ENCODE measurements at places on chromosomes 13 and 19. TPM values are rescaled to one million over a fixed set of nuclear protein-coding genes. Genes with fewer than 3 reads are reported as not detected.

- no peak for DNase-seq
- peaks cover 31% of the 10 kb centered on the region for H3K4me1 ChIP-seq
- H3K36me3 ChIP-seq: no peaks in the 10 kb centered on the region
Measured at GRCh38 chr19:35135389-35135909, 590 bp upstream of the LGI4 start.

The CPB2 gene
- not detected for total RNA-seq

DNA sequence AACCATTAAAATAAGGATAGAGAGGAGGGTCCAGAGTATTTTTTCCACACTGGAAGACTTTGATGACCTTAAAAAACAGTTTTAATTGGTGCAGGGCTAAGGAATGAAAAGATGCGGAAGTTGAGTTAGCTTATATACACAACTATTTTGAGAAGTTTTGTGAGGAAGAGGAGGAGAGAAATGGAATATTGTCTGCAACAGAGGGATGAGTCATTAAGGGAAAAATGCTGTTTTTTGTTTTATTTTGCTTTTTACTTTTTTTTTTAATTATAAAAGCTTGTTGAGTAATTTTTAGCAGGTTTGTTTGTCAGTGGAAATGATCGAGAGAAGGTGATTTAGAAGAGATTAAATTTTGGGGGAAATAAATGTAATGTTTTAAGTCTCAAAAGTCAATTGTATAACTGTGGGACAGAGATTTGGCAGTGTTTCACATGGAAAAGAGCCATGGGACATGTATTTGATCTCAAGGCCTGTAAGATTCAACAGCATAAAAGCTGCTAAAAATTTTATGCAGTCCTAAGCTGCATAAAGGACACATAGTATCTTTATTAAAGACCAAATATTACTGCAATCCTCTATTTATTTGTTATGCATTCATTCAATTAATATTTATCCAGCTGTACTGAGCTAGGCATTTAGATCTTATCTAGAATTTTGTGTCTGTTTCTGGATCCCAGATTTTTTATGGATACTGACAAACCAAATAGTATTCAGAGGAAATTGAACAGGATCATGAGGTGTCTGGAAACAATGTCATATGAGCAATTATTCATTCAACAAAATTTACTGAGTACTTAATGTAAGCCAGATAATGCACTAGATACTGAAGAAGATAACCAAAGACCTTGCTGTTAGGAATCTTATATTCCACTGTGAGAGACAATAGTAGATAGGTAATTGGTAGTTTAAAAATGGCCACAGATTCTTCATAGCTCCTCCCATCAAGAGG, 72.7 kb downstream of the DNAJC15 start:
- H3K27me3 ChIP-seq: no peaks in the 10 kb centered on the region
- H3K36me3 ChIP-seq: peaks cover 9% of the 10 kb centered on the region
- H3K4me1 ChIP-seq: peaks cover 17% of the 10 kb centered on the region
- H3K27ac ChIP-seq: peak overlapping the region; percentile 24

GRCh38 chr19:44850641-44851109, 4.6 kb downstream of the NECTIN2 start:
- no peak overlapping the region for H3K4me3 ChIP-seq
- H3K36me3 ChIP-seq: peaks cover 5% of the 10 kb centered on the region
- peaks cover 39% of the 10 kb centered on the region for H3K4me1 ChIP-seq
- no peak for DNase-seq
- no peak overlapping the region for H3K27ac ChIP-seq

The SCN1B gene
- 5.7 TPM for total RNA-seq

The DDA1 gene
- 63.9 TPM for total RNA-seq

GRCh38 chr13:53642306-53642705, 613.7 kb downstream of the OLFM4 start:
- no peak overlapping the region for H3K4me3 ChIP-seq
- no peaks in the 10 kb centered on the region for H3K36me3 ChIP-seq
- no peak for DNase-seq
- H3K27ac ChIP-seq: no peak overlapping the region

- peaks cover 45% of the 10 kb centered on the region for H3K4me1 ChIP-seq
- peak overlapping the region; percentile 99 for H3K27ac ChIP-seq
- DNase-seq: no peak
- H3K4me3 ChIP-seq: peak overlapping the region; percentile 57
- peaks cover 6% of the 10 kb centered on the region for H3K36me3 ChIP-seq
- no peaks in the 10 kb centered on the region for H3K27me3 ChIP-seq
Measured at GRCh38 chr19:3459089-3459881, 21.0 kb downstream of the SMIM24 start.

DNA sequence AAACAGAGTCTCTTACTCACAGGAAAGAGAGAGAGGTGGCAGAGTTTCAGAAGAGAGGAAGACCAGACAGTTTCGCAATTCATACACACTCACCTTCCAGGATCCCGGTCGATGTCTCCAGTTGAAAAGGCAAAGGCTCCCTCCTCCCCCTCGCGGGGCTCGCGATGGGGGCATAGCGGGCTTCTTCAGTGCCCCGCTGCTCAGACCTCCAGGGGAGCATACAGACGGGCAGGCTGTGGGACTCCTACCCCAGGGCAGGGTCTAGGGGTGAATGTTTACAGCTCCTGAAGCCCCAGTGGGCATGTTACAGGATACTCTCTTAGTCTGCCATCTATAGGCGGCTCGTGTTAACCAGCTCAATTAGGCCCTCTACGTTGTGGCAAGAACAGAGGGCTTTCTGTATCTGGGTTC, 139.2 kb downstream of the SLITRK5 start:
- H3K27me3 ChIP-seq: peaks cover 3% of the 10 kb centered on the region
- H3K27ac ChIP-seq: no peak overlapping the region
- DNase-seq: peak; percentile 63
- no peak overlapping the region for H3K4me3 ChIP-seq
- no peaks in the 10 kb centered on the region for H3K36me3 ChIP-seq

The FCGBP gene
- 0.42 TPM for total RNA-seq

GRCh38 chr13:44591316-44591715, 15.2 kb upstream of the TSC22D1 start:
- H3K36me3 ChIP-seq: no peaks in the 10 kb centered on the region
- H3K27me3 ChIP-seq: no peaks in the 10 kb centered on the region
- H3K4me3 ChIP-seq: no peak overlapping the region
- DNase-seq: no peak

- H3K4me1 ChIP-seq: peaks cover 8% of the 10 kb centered on the region
- peaks cover 4% of the 10 kb centered on the region for H3K27me3 ChIP-seq
- DNase-seq: no peak
- H3K27ac ChIP-seq: no peak overlapping the region
Measured at GRCh38 chr13:46150134-46150693, 31.8 kb downstream of the LCP1 start.

DNA sequence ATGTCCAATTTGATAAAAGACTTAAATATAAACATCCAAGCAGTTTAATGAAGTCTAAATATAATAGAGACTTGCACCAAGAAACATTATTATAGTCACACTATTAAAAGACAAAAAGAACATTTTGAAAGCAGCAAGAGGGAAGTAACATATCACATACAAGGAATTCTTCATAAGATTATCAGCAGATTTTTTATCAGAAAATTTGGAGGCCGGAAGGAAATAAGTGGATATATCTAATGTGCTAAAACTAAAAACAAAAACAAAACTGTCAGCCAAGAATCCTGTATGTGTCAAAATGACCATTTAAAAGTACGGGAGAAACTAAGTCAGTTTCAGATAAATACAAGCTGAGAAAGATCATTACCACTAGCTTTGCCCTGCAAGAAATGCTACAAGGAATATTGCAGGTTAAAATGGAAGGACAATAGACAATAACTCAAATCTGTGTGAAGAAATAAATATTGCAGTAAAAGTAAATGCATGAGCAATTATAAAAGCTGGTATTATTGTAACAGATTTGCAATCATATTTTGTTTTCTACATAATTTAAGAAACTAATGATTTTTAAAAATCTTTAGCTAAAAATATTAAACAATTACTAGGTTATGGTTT, 1665.9 kb upstream of the PCDH20 start:
- no peak for DNase-seq
- H3K4me1 ChIP-seq: no peaks in the 10 kb centered on the region
- H3K4me3 ChIP-seq: no peak overlapping the region
- H3K27ac ChIP-seq: no peak overlapping the region
- H3K27me3 ChIP-seq: no peaks in the 10 kb centered on the region
- H3K36me3 ChIP-seq: peaks cover 10% of the 10 kb centered on the region

Data from chondrocyte (in vitro differentiated cells).